ENCODE measurements at places on chromosomes 3 and 15.

GRCh38 chr3:194070634-194071409 is 65.1 kb upstream of the HES1 start:
- peak; percentile 84 for DNase-seq

- peak; percentile 15 for DNase-seq
Observed at GRCh38 chr3:119831022-119831421, 49.1 kb downstream of the NR1I2 start.

- no peak for DNase-seq
Observed at GRCh38 chr3:72814308-72814707, 33.9 kb downstream of the SHQ1 start.

GRCh38 chr3:197533396-197533795 is 22.4 kb downstream of the BDH1 start:
- DNase-seq = no peak

DNA sequence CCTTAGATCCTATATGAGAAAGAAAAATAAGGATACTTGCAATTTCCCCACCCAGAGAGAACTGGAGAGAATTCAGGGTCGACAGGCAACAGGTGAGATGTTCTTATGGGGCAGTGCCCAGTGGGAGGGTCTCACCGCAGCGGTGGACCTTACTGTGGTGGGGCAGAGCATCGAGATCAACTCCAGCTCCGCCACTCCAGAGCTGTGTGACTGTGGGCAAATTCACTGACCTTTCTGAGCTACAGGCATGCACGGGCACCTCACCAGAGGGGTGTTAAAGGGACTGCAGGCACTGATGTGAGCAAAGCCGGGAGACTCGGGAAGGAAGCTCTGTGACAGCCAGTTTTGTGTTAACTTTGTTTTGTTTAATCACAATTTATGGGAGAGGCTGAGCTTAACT is 30.9 kb downstream of the RGMA start:
- DNase-seq = no peak

DNA sequence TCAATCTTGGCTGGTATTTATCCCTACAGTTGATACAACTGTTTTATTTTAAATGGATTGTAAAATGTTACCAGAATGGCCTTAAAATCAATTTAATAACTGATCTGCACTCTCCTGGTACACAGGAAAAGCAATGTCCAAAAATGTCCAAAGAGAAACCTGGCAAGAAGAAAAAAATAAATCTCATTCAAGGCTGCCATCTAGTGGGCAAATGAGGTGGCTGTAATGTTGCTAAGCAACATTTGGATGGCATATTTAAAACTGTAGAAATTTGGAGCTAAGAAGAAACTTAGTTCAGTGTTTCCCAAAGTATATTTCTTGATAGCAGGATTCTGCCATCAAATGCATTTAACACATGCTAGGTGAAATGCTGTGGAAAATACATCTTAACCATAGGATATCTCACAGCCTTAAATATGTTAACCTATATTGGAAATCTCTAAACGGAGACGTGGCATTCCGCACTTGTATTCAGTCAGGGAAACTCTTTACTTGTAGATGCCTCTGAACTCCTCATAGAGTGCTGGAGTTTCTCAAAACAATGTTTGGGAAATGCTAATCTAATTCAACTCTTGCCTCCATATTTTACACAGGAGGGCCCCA is 216.8 kb downstream of the ERC2 start:
- peak; percentile 46 for DNase-seq

DNA sequence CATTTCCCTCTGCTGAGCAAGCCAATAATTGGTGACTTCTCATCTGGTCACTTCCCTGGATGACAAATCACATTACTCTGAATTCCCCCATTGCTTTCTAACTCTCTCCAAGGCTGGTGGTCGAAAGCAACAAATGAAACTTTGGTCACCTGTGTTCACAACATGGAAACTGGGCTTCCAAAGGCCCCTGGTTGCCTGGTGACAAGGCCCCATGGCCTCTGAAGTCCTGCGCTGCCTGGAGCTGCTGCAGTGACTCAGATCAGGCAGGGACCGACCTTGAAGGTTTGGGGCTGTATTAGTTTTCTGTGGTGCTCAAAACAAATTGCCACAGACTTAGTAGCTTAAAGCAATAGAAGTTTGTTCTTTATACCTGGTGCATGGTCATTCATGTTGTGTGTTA is 345.3 kb downstream of the WDR72 start:
- DNase-seq = no peak

DNA sequence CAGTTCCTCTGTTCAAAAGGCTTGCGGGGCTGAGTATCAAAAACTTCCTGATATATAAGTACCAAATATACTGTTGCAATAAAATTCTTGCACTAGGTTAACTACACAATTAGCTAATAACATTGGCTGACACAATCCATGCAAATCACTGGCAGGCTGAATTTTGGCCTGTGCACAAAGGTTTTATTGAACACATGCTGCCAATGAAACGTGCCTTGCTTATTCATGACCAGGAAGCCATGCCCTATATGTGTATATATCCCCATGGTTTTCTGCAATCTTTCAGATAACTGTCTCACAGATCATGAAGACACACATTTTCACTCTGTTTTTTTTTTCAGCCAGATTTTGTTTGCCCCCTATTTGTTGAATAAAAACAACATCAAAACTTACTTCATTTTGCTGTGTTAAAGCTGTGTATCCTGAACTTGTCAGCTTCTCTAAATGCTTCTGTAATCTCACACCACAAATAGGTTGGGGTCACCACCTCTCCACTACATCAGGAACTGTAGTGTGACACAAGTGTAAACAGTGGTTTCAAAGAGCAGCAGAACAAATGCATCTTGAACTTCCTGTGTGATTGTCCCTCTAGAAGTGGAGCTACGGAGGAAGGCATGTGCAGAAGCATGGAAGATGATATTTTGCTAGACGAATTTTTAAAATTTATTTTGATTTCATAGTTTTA is 920.7 kb upstream of the NR2F2 start:
- DNase-seq = no peak

GRCh38 chr3:113006359-113007056 is 15.7 kb downstream of the GTPBP8 start:
- no peak for DNase-seq

DNA sequence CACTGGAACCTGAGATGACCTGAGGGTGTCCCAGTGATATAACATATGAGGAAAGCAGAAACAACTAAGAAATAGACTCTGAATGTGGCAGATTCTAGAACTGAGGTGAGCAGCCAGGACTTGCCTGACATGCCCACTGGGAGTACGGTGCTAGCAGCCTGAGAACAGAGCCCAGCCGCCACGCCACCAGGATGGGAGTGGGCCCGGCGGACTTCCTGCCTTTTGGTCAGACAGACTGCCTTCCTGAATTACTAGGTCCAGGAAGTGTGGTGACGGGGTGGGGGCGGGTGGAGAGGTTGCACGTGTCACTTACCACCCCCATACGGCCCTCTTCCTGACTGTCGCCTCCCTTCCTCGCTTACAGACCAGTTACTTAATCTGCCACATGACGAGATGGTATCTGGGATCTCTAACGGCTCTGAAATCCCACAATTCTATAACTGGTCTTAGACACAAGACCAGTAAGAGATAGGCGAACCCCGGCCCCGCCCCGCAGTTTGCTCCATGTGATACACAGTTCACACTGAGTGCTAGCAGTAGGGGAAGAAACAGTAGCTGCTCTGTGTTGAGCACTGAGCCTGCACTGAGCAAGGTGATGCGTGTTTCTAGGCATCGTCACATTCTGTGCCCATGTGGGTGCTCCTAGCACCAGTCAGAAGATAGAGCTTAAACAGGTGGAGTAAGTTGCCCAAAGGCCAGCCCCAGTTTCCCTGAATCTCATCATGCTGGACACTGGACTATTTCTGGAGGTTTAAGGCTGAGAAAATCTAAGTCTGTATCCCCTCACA is 95.7 kb downstream of the CPN2 start:
- no peak for DNase-seq

- DNase-seq = no peak
Observed at GRCh38 chr3:160450846-160451245, 1.3 kb upstream of the TRIM59 start.

- no peak for DNase-seq
Observed at GRCh38 chr15:89402518-89402805, 67.8 kb upstream of the POLG start.

- no peak for DNase-seq
Observed at GRCh38 chr3:193559100-193559499, 4.4 kb upstream of the ATP13A4 start.
